NCI-H2029 treated with DMSO at 0.1 percent for 48 hours (cell line): ENCODE measurements at places on chromosomes 3 and 15.

- DNase-seq: no peak
Measured at GRCh38 chr15:77612958-77613601, 19.6 kb downstream of the LINGO1 start.

DNA sequence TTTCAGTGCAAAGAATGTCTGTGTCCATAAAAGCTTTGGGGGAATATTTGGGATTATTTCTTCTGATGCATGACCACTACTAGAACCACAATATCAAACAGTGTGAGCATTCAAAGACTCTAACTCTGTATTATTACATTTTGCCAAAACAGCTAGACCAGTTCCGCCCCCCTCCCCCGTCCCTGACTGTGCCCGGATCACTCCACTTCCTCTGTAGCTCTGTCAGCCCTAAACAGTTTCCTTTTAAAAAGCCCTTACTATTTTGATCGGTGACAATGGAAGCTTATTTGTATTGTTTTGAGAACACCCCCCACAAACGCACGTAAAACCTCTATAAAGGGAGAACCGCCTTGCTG lies 36.6 kb upstream of the EPHB3 start:
- peak; percentile 19 for DNase-seq

GRCh38 chr3:31777092-31777491 lies 204.0 kb downstream of the OSBPL10 start:
- DNase-seq: no peak

DNA sequence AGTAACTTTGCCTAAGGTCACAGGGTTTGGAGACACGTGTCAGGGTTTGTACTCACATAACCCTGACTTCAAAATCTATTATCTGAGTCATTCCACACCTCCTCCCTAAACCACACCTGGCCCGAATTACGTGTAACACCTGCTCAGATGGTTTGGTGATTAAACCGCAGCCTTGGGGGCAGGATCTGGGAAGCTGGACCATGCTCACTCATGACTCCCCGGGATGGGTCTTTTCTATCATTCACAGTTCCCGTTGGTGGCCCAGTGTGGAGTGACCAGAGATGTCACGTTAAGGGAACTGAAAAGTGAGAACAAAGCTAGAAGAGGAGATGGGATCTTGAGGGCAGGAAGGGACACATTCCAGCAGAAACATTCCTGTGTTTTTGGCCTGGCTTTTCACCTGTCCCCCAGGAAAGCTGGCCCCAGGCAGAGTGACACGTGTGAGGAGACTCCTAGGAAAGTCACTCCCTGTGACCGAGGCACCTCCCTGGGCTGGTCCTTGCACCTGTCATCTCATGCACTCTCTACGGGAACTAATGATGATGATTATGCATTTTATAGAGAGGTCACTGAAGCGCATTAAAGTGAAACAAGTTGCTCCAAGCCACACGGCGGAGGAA lies 75.4 kb upstream of the POMGNT2 start:
- no peak for DNase-seq

- DNase-seq: no peak
Measured at GRCh38 chr3:49912881-49913281, 9.2 kb upstream of the MST1R start.

GRCh38 chr15:61916104-61916503 lies 144.1 kb downstream of the VPS13C start:
- no peak for DNase-seq

GRCh38 chr3:37014620-37015019 lies 21.3 kb downstream of the MLH1 start:
- DNase-seq: no peak

DNA sequence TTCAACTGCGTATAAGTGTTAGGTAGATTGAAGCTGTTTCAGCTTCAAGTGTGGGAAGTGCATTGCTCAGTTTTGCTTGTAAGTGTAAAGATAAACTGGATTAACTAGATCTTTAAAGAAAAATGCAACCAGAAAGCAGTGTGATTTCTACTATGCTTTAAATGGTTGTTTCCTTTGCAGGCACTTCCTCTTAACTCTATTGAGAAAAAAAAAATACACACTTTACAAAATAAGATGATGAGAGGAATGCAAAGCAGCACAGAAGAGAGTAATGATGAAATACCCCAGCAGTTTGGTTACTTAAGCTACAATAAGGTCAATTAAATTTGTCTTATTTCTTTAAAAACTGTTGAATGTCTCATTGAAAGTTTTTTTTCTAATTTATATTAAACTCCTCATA lies 40.8 kb downstream of the DPH6 start:
- DNase-seq: no peak

DNA sequence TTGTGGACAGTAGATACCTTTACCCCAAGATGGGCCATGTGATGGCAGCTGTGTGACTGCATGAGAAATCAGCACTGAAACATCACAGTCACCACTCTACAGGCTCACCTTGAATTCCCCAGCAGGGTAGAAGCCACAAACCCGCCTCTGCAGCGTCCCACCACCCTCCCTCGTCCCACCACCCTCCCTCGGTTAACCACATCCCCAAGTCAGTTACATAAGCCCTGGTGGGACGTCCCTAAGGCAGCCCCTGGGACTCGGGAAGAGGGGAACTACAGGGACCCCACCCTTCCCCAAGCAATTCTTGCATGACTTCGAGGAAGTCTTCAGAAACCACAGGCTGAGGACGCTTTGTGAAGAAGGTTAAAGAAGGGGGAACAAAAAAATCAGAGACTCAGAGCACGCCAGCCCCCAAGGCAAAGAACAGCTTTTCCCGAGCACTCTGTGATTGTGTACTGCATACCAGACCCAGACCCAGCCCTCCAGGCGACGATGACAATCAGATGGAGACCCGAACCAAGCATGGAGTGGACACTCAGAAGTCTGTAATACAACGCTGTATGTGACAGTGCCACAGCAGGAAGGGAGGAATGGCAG lies 60.5 kb downstream of the SH3BP5 start:
- DNase-seq: no peak

GRCh38 chr3:169323578-169324451 lies 339.7 kb downstream of the MECOM start:
- DNase-seq: no peak

DNA sequence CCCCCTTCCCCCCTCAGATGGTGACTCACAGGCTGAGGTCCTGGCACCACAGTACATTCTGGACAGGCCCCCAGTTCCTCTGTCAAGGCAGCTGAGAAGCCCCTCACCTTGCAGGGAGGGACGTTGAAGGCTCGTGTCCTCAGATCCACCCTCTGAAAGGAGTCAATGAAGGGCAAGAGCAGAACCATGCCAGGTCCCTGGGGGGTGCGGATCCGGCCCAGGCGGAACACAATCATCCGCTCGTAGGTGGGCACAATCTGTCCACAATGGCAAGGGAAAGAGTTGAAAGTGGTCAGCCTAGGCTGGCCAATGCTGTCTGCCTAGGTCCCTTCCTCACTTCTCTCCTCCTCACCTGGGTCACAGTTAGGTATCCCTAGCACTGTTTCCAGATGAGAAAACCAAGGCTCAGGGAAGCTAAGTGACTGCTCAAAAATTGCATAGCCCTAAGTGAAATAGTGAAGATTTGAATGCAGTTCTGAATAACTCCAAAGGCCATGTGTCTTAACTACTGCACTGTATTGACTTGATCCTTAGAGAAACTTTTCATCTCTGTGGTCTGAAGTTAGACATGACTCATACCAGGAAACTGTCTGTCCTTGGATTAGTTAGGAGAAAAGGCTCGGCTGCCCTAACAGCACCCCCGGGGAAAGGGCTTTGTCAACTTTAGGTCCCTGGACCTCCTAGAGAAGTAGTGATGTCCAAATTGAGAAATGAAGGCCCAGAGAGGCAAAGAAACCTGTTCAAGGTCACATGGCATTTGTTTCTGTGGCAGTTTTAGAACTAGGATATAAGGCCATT lies 2.9 kb downstream of the STOML1 start:
- no peak for DNase-seq

GRCh38 chr15:67009576-67010569 lies 55.5 kb upstream of the SMAD3 start:
- DNase-seq: no peak

DNA sequence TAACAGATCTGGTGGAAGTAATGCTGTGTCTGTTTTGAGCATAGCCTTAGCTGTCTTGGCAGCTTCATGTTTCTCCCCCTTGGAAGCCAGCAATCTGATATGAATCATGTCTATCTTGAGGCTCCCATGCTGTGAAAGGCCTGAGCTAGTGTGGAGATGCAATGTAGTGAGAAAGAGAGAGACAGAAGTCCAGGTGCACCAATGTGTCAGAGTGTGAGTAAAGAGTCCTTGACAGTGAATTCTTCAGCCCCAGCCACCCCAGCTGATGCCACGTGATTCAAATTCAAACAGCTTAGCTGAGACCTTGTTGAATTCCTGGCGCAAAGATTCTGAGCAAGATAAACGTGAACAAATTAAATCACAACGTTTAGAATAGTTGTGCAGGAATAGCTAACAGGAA lies 704.2 kb downstream of the EDEM1 start:
- DNase-seq: no peak

- DNase-seq: no peak
Measured at GRCh38 chr3:51391566-51392354, 675 bp downstream of the RBM15B start.

- no peak for DNase-seq
Measured at GRCh38 chr3:35746492-35746891, 107.2 kb downstream of the ARPP21 start.

GRCh38 chr3:16113704-16114103 lies 60.8 kb upstream of the GALNT15 start:
- DNase-seq: no peak
